ENCODE measurements at places on chromosomes 11 and 22.

DNA sequence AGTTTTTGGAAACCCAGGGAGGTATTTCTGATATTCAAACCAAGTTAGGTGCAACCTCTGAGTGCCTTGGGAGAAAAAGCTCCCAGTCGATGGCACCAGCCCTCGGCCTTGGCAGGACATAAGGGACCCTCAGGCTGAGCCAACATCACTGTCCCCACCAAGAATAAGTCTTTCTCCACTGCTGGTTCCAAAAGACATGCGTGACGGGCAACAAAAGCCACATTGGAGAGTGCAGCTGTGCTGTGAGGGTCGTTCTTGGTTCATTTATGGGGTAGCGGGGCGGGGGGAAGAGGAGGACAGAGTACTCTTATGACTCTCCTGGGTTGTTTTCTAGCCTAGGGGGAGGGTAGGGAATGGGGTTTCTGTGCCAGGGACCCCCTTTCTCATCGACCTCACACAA is 11.2 kb upstream of the TPCN2 start:
- no peak for DNase-seq

GRCh38 chr22:20131597-20131858 is at the start of gene ZDHHC8:
ZDHHC8 (plus strand) TSS chr22:20131804; CDS start chr22:20131948, 144 bp downstream.
- DNase-seq: no peak

GRCh38 chr11:69660001-69660500 is 15.1 kb downstream of the LTO1 start:
- no peak for DNase-seq

DNA sequence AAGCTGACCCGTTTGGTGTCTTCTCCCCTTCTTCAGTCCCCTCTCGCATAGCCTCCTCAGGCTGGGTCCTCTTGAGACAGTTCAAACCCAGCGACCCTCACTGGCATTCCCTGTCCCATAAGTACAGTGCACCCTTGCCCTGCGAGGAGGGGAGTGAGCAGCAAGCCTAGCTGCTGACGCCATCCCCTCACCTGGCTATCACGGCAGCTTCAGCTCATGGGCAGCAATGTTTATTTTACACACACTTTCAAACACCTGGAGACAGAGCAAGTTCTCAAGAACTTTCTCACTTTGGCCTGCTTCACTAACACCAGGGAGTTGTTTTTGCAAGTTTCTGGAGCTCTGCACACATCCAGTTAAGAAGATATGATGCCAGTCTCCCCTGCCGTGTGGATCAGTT is 189.6 kb upstream of the E2F8 start:
- no peak for DNase-seq

- no peak for DNase-seq
These were observed 155.8 kb upstream of the MTMR2 start for GRCh38 chr11:96079691-96080090.

- no peak for DNase-seq
These were observed 3.1 kb downstream of the MRGPRX1 start for GRCh38 chr11:18936002-18936673.

GRCh38 chr11:2267306-2267850 is 3.0 kb downstream of the ASCL2 start:
- no peak for DNase-seq

DNA sequence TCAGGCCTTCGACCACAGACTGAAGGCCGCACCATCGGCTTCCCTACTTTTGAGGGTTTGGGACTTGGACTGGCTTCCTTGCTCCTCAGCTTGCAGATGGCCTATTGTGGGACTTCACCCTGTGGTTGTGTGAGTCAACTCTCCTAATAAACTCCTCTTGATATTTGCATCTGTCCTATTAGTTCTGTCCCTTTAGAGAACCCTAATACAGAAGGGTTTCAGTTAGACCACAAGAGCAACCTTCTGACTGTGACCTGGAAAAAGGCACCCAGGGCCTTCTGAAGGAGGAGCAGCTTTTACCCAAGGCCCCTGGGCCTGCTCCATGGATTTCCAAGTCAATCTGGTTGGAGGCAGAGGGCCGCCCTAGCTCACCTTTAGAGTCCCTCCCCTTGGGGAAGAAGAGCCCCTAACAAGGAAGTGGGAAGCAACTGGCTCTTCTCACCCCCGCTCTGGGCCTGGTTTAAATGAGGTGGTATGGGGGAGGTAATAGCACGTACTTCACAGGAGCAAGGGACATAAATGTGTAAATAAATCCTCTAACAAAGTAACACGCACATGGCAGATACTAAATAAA is 11.2 kb upstream of the CHST1 start:
- DNase-seq: no peak

DNA sequence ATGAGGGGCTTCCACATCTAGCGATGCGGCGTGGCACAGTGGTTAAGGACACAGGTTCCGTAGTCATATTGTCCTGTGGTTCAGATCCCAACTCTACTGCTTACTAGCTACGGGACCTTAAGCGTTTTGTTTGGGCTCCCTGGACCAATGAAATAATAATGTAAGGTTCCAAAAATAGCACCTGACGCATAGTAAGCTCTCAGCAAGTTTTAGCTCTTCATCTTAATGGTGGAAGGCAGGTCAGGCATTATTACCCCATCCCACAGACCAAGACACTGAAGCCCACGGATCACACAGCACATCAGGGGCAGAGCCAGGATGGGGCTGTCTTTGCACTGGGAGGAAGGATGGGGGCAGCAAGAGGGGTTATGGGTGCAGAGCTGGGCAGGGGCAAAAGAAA is 13.0 kb downstream of the DNAJB13 start:
- DNase-seq: no peak
